Fibroblast of lung (primary cell): ENCODE measurements at places on chromosomes 1 and 21.
A peak's percentile ranks its signal among the peaks of the same experiment; 100 is the strongest.

GRCh38 chr21:41598561-41599431 is 90.8 kb upstream of the TMPRSS2 start:
- no peak overlapping the region for H3K27ac ChIP-seq
- no peaks in the 10 kb centered on the region for H3K36me3 ChIP-seq
- H3K27me3 ChIP-seq: no peaks in the 10 kb centered on the region
- DNase-seq: no peak
- no peak overlapping the region for H3K4me3 ChIP-seq

- H3K4me1 ChIP-seq: no peaks in the 10 kb centered on the region
- no peaks in the 10 kb centered on the region for H3K27me3 ChIP-seq
- H3K4me3 ChIP-seq: no peak overlapping the region
Observed at GRCh38 chr21:29293495-29293894, 5.2 kb upstream of the BACH1 start.

DNA sequence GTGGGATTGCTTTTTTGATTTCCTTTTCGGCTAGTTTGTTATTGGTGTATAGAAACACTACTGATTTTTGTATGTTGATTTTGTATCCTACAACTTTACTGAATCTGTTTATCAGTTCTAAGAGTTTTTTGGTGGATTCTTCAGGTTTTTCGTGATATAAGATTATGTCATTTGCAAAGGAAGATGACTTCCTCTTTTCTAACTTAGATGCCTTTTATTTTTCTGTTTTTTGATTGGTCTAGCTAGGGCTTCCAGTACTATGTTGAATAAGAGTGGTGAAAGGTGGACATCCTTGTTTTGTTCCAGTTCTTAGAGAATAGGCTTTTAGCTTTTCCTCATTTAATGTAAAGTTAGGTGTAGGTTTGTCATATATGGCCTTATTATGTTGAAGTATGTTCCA is 13.1 kb upstream of the NHLH2 start:
- H3K36me3 ChIP-seq: no peaks in the 10 kb centered on the region
- H3K27me3 ChIP-seq: peaks cover 3% of the 10 kb centered on the region
- H3K27ac ChIP-seq: no peak overlapping the region
- no peak overlapping the region for H3K4me3 ChIP-seq

DNA sequence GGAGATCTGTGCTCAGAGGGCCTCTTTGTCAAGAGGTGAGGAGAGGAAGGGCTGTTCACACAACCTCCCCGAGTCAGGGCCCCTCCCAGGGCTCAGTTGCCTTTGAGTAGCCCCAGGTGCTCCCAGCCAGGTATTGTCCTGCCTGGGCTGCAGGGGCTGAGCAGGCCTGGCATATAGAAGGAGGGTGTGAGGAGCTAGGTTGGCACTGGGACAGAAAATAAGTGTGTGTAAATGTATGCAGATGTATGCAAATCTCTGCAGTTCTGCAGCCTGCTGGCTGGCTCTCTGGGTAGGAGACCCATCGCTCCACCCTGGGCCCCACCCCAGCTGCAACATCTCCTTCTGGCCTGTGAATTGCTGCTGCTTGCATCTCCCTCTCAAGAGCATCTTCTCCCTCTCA is 52.4 kb downstream of the NAV1 start:
- no peak overlapping the region for H3K4me3 ChIP-seq
- no peak for DNase-seq
- peaks cover 3% of the 10 kb centered on the region for H3K36me3 ChIP-seq

DNA sequence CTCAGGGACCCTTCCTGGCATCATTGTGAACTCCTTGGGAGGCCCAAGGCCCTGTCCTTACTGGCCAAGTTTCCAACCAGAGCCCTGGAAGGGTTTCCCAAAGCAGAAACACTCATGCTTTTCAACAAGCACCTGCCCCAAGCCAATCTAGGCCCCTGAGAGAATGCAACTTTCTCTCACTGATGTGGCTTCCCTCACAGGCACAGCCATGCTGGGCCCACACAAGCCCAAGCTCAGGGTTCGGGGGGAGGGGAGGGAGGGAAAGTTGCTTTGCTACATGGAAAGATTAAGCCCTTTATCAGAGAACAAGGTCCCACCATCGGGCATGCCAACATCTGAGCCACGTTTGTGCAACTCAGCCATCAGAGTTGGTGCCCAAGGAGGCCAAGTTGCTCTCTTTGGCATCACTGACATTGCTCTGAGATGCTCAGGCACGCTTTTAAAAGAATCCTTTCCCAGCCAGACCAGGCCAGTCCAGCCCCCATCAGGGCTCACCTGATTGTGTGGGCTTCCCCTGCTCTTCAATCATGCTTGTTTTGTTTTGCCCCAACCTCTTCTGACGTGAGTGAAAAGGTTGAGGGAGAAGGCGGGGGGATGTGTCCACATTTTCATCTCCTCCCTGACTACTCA is 43.5 kb downstream of the RIMS3 start:
- no peaks in the 10 kb centered on the region for H3K36me3 ChIP-seq
- no peak overlapping the region for H3K27ac ChIP-seq
- H3K27me3 ChIP-seq: peaks cover 6% of the 10 kb centered on the region
- no peak overlapping the region for H3K4me3 ChIP-seq

DNA sequence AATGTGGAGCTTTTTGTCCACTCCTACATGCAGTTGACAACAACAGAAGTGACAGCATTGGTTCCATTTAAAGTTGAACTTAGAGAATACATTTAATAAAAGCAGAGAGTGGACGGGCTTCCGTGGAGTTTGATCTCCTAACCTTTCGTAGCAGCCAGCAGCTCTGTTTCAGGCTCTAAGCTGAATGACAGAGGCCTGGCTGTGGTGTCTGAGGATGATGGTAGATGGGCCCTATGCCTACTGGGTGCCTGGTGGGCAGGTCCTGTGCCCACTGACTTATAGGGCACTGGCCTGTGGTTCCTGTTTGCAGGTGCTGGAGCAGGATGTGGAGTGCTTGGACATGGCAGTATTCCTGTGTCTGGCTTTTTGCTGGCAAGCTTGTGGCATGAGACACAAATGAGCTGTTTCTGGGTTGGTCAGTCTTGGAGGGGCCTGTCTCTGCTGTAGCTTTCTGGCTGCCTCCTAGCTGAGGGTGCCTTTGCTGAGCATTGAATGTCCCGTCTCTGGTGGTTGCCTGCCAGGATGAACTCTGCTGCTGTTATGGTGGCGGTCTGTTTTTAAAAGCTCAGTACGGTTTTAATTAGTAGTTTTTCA is 54.6 kb downstream of the PRDM2 start:
- no peak overlapping the region for H3K4me3 ChIP-seq
- DNase-seq: no peak
- peaks cover 4% of the 10 kb centered on the region for H3K36me3 ChIP-seq
- peaks cover 6% of the 10 kb centered on the region for H3K4me1 ChIP-seq
- no peaks in the 10 kb centered on the region for H3K27me3 ChIP-seq
- no peak overlapping the region for H3K27ac ChIP-seq

DNA sequence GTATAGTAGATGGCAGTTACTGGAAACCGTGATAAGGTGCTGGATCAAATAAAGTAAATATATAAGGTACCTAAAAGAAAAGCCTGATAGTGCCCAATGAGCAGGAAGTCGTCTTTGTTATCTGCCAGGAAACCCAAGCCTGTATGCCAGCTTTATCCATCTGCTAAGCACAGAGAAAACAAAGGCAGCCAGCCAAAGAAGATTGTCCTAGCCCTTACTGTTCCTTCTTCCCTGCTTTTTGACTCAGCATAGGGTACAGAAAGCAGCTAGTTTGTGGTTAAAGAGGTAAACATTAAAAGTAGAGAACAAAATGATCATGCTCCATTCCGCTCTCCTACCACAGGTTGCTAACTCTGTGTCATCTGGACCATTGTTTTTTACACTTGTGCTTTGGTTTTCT is 10.1 kb downstream of the KRTAP22-2 start:
- no peaks in the 10 kb centered on the region for H3K36me3 ChIP-seq
- DNase-seq: no peak
- no peak overlapping the region for H3K4me3 ChIP-seq
- H3K4me1 ChIP-seq: no peaks in the 10 kb centered on the region
- H3K27ac ChIP-seq: no peak overlapping the region

DNA sequence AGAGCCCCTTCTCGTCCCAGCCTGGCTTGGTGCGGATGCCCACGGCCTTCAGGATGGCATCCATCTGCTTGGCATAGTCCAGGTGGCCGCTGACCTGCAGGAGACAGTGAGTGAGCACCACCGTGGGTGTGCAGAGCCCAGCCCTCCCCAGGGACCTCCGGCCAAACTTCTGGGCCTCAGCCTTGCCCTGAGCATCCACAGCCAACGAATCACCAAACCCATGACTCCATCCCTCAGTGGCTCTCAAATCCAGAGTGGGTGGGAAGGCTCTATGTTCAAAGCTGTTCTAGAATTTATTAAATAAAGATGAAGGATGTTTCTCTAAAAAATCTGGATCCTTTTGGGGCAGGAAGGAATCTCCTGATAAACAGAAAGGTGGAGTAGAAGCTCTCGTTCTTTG is 18.7 kb downstream of the HTR6 start:
- H3K27me3 ChIP-seq: no peaks in the 10 kb centered on the region
- no peak for DNase-seq
- H3K36me3 ChIP-seq: no peaks in the 10 kb centered on the region
- H3K4me3 ChIP-seq: no peak overlapping the region
- H3K27ac ChIP-seq: no peak overlapping the region

- no peak overlapping the region for H3K27ac ChIP-seq
- no peaks in the 10 kb centered on the region for H3K27me3 ChIP-seq
- no peak for DNase-seq
- H3K4me1 ChIP-seq: no peaks in the 10 kb centered on the region
- no peak overlapping the region for H3K4me3 ChIP-seq
- no peaks in the 10 kb centered on the region for H3K36me3 ChIP-seq
Observed at GRCh38 chr1:182484531-182485257, 34.7 kb downstream of the RGSL1 start.

GRCh38 chr1:81335876-81336275 is 464.9 kb upstream of the ADGRL2 start:
- no peaks in the 10 kb centered on the region for H3K4me1 ChIP-seq
- no peaks in the 10 kb centered on the region for H3K27me3 ChIP-seq
- no peaks in the 10 kb centered on the region for H3K36me3 ChIP-seq
- H3K4me3 ChIP-seq: no peak overlapping the region
- H3K27ac ChIP-seq: no peak overlapping the region

DNA sequence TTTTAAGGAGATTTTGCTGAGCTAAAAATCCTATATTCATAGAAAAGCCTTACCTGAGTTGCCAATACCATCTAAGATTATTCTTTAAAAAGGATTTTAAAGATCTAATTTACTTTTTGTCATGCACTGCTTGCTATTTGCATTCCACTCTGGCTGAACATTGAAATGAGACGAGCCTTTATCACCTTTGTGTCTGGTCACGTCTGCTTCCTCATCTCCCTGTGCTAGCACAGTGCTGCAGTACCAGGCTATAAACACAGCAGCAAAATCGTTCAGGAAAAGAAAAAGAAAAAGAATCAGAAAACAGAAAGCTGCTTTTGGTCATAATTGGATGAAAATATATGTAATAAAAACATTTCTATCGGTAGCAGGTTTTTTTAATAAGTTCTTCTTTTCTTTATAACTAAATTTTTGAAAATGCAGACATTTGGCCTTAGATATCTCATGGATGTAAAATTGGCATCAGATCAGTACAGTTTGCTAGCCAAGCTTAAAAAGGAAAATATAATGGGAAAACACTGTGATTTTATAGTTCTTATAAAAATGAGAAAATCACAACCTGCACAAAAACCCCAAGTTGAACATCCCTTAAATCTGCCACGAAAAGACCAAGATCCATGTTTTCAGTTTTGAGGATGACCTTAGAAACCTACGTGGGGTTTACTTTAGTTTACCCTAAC is 735.7 kb upstream of the CXADR start:
- H3K36me3 ChIP-seq: no peaks in the 10 kb centered on the region
- H3K27ac ChIP-seq: no peak overlapping the region
- no peaks in the 10 kb centered on the region for H3K27me3 ChIP-seq

DNA sequence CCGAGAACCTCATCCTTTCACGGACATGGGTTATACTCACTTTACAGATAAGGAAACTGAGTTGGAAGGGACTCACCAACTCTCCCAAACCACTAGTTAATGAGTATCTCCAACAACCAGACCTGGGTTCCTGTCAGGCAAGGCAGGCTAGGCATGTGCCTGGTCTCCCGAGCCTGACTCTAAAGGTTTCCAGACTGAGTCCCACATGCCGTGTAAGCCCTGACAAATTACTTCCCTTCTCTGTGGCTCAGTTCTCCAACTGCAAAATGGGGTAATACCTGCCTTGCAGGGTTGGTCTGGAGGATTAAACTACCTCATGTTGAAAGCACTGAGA is 34.3 kb downstream of the SSBP3 start:
- no peaks in the 10 kb centered on the region for H3K4me1 ChIP-seq
- no peak for DNase-seq
- H3K4me3 ChIP-seq: no peak overlapping the region

DNA sequence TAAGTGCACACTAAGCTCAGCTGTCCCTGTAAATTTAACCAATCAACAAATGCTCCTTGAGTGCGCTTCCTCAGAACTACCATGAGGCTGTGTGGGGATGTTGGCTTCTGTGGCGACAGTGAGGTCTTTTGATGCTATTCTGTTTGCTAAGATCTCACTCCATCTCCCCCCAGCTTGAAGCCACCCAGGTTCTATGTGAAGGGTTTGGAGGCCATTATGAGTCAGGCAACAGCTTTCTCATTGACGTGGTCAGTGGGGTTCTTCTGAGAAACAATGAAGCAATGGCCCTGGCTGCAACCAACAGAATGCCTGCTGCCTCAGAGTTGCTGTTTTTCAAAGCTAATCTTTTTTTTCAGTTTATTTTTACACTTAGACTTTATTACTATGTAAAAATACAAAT is 205.5 kb downstream of the PTBP2 start:
- no peaks in the 10 kb centered on the region for H3K36me3 ChIP-seq
- H3K27me3 ChIP-seq: no peaks in the 10 kb centered on the region
- H3K4me1 ChIP-seq: no peaks in the 10 kb centered on the region
- DNase-seq: peak; percentile 75

DNA sequence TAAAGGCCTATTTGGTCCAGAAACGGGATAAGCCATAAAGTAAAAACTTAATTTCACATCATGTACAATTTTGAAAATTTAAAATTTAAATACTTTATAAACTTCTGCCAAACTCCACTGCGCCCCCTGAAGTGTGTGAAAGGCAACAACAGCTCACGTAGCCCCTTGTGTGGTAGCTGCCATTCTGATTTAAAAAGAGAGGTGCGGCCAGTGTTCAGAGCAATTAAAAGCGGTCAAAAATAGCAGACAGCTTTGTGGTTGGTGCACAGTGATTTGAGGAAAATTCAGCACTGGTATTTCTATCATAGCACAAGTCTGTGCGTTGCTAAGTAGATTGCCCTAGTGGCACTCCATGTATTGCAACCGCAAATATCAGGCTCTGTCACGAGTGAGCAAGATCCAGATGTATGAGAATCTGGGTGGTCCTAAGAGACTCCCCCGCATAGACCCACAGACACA is 122.5 kb downstream of the ATG4C start:
- no peaks in the 10 kb centered on the region for H3K27me3 ChIP-seq
- H3K4me1 ChIP-seq: no peaks in the 10 kb centered on the region
- H3K36me3 ChIP-seq: no peaks in the 10 kb centered on the region
- no peak overlapping the region for H3K27ac ChIP-seq

DNA sequence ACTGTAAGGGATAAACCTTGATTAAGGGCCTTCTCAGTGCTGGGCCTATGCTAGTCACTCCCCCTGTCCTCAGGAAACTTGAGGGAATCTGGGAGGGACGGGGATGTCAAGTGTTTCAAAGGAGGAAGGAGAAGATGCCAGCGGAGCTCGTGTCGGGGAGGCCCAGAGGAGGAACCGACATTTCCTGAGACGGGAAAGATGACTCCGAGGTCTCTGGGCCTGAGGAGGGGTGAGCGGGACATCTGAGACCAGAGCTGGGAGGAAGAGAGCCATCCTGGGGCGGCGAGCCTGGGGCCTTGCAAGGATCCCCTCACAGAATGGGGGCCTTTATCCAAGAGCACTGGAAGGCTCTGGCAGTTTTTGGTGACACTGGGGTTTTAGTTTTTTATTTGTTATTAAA is 10.4 kb downstream of the SLC66A1 start:
- peaks cover 19% of the 10 kb centered on the region for H3K36me3 ChIP-seq
- no peaks in the 10 kb centered on the region for H3K4me1 ChIP-seq
- H3K27me3 ChIP-seq: no peaks in the 10 kb centered on the region
- DNase-seq: no peak
